ENCODE measurements at places on chromosomes 11 and 22. TPM values are rescaled to one million over a fixed set of nuclear protein-coding genes. Genes with fewer than 3 reads are reported as not detected.

SLC22A12 gene
- total RNA-seq = not detected

OR4D5 gene
- total RNA-seq = not detected

MAP6 gene
- 23.7 TPM for total RNA-seq

DNA sequence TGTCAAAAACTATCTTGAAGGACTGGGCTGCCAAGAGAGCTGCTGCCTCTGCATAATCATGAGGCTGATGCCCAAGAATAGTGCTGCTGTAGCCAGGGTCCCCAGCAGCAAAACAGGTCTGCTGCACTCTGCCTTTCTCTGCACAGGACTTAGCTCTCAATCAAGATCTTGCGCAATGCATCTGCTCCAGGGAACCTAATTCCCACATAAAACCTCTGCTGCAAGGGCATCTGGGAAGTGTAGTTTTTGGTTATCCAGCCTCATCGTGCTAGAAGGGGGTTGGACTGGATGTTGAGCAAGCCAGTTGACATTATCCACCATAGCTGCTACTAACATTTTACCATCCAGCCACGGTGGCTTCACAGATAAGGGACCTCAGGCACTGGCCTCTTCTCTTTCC, 192.7 kb downstream of the C11orf91 start:
- DNase-seq = no peak

DNA sequence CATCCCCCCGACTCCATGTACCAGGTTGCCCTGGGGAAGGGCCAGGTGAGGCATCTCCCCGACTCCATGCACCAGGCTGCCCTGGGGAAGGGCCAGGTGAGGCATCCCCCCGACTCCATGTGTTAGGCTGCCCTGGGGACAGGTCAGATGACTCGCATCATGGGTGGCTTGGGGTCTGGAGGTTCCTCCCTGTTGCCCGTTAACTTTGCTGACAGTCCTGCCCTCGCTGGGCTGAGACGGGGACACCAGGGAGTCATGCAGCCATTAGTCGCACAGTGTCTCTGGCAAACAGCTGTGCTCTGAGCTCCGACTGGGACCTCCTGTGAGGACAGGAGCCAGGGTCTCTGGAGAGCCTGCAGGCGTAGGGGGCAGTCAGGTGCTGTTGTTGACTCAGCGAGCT, 336.1 kb downstream of the TBC1D22A start:
- no peak for DNase-seq

DNA sequence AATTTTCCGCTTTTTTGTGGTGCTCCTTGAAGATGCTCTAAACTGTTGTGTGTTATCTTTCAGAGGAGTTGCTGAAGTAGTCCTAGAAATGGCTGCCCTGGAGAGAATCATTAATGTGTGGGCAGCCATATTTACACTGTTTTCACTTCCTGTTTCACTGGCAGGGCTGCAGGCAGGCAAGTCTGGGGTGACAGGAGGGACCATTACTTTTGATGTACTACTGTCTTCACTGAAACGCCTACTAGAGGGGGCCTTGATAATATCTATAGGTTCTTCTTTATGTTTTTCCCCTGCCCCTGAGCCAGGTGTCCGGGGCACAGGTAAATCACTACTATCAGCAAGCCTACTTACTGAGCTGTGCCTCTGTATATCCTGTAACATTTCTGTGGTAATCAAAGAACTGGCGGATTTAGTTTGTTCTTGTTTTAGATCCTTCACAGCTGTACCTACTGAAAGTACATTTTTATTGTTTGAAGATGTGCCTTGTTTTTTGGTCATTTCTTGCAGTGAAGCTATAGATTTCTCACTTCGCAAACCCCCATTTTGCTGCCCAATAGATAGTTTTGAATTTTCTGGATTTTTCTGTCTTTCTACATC, 39.7 kb downstream of the ACAT1 start:
- DNase-seq = no peak

GRCh38 chr11:111347002-111347722, 31.9 kb downstream of the POU2AF1 start:
- no peak for DNase-seq
